Astrocyte of the hippocampus (primary cell): ENCODE measurements at places on chromosomes 7 and 10.

GRCh38 chr7:151964951-151965350 is 8.7 kb downstream of the GALNTL5 start:
- DNase-seq: no peak

GRCh38 chr7:78852951-78853350 is 600.5 kb downstream of the MAGI2 start:
- DNase-seq: peak; percentile 60

GRCh38 chr7:149791-150636 is 42.4 kb upstream of the FAM20C start:
- DNase-seq: no peak

- DNase-seq: no peak
These were observed 53.2 kb downstream of the FOXI2 start for GRCh38 chr10:127790066-127790624.

GRCh38 chr10:87579563-87579962 is 74.9 kb downstream of the MINPP1 start:
- DNase-seq: no peak

DNA sequence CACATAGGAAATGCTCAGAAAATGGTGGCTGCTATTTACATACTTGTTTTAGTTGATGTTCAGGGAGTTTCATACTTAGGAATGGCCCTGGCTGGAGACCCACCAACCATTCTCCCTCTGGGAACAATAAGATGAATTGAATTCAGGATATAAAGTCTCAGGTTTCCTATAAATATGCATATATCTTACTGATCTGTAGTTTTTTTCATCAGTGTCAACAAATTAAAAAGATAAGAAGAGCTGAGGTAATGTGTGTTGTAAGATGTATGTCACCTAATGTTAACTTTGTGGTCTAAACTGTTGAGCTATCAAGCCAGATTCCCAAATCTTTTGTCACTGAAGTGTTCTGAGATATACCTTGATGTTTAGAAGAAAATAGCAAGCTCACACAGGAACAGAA is 457.5 kb downstream of the MAGI2 start:
- DNase-seq: no peak

DNA sequence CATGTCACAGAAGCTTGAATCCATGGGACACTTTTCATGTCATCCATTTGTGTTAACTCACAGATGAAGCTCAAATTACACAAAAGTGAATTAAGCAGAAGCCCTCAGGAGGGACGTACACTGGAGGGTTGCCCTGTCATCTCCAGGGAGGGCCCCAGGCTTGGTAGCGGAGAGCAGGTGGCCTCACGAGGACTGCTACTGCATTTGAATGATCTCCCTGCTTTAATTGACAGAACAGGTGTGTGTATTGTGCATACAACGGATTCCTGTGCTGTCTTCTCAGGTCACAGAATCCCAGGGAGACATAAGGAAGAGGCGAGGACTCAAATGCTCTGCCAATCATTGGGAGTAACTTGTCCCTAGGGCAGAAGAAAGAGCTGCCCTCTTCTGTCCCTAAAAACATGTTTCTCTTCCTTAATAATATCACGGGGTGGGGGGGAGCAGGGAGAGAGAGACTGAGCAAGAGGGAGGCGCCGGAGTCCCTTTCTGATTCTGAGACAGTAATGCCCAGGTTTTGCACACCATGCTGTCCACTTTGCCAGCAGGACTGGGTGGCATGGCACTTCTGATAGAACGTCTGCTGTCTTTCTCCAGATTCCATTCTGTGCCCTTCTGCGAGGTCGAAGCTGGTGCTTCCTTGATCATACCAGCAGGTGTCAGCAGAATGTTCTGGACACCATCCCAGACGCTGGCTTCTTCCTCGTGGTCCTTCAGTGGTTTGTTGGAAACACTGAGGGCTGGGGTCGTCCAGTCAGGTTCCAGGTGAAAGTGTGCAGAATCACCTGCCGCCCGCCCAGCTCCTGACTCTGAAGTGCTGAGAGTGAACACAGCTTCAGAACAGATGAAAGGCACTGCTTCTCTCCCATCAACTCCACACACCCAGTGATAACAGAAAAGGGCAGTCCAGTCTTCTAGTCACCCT is 26.2 kb upstream of the RASGEF1A start:
- peak; percentile 71 for DNase-seq

DNA sequence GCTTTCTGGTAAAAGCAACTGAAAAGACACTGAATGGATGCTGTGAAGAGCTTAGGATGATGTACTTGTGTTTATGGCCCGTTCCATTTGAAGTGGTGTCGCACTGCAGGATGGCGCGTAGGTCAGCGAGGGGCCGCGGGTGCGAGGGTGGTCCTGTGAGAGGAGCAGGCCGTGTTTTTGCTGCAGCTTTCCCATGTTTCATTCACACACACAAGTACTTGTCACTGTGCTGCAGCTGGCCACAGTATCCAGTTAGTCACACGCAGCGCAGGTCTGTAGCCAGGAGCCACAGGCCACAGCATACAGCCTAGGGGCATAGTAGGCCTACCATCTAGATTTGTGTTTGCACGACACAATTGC is 23.2 kb downstream of the WIPI2 start:
- DNase-seq: no peak

DNA sequence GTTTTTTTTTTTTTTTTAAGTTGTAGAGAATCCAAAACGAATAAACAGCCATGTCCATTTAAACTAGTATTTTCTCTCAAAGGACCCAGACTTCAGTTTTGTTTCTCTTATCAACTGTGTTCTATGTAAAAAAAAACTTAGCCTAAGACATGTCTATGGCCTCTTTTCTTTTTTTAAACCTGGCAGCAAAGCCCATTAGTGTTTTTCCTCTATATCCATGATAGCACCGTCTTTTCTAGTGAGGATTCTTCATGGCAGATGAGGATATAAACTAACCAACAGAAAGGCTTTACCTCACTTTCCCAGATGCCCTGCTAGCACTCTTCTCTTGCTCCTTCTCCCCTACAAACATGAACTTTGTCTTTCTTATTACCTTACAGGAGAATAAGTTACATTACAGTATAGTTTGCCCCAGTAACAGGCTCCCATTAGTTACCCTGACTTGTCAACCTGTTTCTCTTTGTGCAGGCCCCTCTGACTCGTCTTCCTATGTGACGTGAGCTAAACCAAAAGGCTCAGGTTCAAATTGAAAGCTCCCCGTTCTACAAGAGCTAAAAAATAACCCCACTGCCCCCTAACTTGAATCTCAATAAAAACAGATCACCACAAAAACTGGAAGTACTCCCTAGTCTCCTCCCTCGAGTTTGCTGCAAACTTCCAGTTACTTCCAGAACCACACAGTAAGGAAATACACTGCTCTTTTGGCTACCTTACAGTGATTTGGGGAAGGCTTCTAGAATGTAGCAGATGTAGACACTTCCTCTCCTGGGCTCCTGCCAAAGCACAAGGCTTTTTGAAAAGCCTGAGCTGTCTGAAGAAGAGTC is 20.1 kb downstream of the P4HA1 start:
- DNase-seq: peak; percentile 56

GRCh38 chr10:129909531-129910256 is 54.4 kb downstream of the EBF3 start:
- no peak for DNase-seq

- no peak for DNase-seq
These were observed 43.8 kb upstream of the ARID5B start for GRCh38 chr10:61857746-61858145.

- no peak for DNase-seq
These were observed 5.2 kb upstream of the CUBN start for GRCh38 chr10:17134737-17135260.

- DNase-seq: no peak
These were observed 18.2 kb downstream of the ADCY1 start for GRCh38 chr7:45592230-45592991.

DNA sequence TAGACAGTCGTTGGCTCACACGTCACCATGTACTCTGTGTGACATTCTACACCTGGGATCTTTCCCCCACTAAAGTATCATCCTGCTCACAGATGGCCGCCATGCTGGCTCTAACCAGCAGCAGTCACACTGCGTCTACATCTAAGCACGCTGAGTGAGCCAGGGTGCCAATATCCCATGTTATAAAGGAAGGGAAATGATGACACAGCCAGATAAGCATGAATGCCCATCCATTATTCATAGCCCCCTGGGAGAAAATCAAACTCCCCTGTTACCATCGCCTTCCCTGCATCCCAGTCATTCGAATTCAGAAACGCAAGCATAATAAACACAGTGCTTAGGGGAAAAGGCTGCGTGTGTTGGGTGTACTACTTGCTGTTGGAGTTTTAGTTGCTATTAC is 698.2 kb upstream of the AUTS2 start:
- peak; percentile 13 for DNase-seq

DNA sequence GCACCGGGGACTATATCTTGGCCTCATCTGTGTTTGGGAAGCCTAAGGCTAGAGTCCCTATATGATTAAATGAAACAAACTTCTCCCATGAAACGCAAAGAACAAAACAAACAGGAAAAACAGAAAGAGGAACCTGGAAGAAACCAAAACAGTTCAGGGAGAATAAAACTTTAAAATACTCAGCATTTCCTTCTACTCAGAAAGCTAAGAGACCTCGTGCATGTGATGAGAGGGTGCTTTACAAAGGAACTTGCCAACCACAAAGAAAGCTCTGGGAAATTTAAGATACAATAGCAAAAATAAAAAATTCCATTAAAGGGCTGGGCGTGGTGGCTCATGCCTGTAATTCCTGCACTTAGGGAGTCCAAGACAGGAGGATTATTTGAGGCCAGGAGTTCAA is 6.9 kb downstream of the PILRA start:
- no peak for DNase-seq

GRCh38 chr10:91610444-91610843 is 22.4 kb downstream of the PPP1R3C start:
- peak; percentile 25 for DNase-seq

DNA sequence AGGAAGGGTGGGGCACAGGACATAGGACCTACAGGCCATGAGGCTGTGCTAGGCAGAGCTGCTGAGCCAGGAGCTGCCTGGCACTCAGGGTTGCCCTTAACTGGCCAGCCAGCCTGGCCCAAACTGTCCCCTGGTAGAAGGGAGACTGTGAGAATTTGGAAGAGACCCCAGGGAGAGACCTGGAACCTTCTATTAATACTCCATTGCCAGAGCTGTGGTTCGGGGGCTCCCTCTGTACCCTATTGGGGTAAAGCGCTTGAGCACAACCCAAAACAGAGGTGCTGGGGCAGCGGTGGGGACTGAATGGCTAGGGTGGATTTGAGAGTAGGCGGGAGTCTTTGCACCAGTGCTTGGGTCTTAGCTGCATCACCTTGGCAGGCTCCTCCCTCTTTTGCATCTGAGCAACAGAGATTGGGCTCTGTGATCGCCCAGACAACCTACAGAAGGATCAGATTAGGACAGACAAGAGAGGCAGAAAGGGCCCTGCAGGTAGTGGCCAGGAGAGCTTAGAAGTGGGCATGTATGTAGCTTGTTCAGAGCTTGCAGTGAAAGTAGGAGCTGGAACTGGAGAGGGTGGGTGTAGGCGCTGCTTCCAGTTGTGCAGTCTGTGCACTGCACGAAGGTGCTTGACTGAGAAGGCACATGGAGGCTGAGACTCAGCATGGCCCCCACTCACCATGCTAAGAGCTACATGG is 53.3 kb downstream of the ADCYAP1R1 start:
- DNase-seq: no peak

DNA sequence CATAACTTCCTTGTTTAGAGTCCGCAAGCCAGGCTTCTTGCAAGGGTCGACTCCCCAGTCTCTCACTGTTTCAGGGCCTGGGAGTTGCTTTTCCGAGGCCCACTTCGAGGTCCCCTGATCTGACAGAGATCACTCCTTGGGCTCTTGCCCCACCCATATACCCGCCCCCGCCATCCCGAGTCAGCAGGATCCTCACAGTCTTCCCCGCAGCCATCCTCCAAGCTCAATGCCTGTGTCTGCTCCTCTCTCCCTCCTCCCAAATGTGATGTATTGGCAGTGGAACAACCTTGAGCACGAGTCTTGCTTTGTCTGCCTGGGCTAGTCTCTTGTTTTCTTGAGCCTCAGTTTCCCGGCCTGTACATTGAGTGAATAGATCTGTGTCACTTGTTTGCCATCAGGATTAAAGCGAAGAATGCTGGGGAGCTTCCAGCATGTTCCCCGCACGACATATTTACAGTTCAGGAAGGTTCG is 2.4 kb upstream of the HMX2 start:
- DNase-seq: no peak

GRCh38 chr7:17302575-17303142 is 4.2 kb downstream of the AHR start:
- peak; percentile 60 for DNase-seq

DNA sequence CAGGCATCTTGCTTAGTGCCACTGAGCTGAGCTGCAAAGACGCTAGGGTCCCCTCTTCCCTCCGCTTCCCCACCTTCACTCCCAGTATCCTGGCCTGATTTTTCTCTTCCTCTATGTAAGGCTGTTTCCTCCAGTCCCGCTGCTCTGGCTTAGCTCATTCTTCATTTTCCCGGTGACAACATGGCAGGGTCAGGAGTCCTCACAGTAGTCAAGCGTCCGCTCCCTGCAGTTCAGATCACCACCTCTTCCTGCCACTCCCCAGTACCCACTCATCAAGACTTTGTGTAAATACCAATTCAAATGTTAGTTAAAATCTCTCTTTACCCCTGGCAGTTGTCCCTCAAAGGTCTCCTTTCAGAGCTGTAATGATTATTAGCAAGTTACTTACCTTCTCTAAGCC is 650.4 kb upstream of the CELF2 start:
- DNase-seq: no peak

- DNase-seq: no peak
These were observed 111.1 kb upstream of the PDLIM1 start for GRCh38 chr10:95401704-95402469.

DNA sequence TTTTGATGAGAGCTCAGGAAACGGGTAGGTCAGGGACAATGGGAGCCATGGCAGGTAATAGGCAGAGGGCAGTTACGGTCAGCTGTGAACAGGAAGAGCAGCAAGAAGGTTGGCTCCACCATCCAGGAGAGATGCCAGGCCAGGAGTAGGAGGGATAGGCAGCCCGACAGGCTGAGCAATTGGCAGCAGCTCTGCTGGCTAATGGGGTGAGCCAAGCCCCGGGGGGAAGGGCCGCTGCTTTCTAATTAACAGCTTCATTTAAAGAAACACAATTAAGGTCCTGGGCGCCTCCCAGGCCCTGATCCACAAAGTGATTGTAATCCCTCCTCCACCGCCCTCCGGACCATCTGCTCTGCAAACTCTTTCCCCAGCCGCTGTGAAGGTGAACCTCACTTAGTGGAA is 23.7 kb downstream of the SH2B2 start:
- no peak for DNase-seq

DNA sequence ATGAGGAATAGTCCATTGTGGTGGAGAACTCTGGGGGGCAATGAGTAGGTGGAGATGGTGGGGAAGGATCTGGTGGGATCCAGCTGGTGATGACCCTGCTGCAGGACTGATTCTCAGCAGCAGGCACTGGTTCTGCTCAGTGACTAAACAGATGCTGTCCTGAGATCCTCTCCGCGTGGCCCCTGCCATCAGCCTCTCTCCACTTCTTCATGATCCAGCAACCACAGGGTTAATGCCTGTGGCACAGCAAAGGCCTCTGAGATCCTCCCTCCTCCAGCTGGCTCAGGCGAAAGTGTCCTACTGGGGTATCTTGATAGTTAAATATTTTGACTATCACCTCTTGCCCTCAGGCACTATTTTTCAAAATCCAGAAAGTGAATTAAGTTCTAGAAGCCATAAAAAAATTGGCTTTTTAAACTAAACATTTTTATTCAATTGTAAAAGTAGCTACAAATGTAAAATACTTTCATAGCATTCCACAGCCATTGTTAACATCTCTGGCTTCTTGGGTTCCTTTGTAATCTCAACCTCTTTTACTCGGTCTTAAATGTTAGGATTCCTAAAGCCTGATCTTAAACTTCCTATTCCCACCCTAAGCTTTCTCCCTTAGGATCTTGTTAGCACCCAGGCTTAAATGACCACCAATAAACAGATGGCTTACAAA is 13.1 kb downstream of the PLAU start:
- DNase-seq: no peak
